HEK293T (cell line): ENCODE measurements at places on chromosomes 2 and 18.

- no peak for DNase-seq
Measured at GRCh38 chr2:17791121-17791816, 25.0 kb upstream of the MSGN1 start.

GRCh38 chr18:55284614-55285013, 303.4 kb downstream of the TCF4 start:
- DNase-seq = no peak

DNA sequence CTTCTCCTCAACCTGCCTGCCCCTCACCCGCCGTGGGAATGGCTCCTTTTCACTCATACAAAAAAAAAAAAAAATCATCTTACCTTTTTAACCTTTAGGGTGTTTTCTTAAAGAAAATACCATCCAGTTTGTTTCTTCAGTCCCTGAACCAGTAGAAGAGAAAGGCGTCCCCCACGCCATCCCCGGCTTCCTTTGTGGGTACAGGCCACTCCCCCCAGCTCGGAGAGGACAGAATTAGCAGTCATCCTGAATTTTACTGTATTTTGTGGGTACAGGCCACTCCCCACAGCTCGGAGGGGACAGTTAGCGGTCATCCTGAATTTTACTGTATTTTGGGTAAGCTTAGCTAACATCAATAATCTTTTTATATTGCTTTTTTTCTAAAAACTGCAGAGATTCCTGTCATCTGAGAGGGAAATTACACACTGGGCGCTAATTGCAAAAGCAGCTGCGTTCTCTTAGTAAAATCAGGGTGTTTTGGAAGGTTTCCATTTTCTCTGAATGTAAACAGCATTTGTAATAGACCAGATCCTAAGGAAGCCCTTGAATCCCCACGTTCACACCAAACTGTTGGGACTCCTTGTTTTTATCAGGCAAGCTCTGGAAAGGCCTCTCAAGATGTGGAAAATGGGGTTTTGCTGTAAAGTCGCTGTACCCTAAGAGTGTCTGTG, 72.5 kb downstream of the NFATC1 start:
- no peak for DNase-seq

DNA sequence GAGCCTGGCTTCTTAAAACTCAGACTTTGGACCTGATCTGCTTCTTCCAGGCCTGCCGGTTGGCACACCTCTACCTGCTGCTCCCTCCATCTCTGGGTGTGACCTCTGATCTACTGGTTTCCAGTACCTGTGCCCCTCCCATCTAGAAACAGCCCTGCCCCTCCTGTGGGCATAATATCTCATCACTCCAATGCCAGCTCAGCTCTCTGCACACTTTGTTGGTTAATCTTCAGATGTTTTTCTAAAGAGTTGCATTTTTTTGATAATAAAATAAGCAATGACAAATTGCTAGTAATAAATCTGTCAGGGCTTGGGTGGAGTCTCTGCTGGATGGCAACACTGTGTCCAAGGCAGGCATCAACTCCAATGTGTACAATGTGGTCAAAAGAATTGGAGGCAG, 89.6 kb upstream of the PPP1CB start:
- no peak for DNase-seq

GRCh38 chr18:46296656-46297055, 192.5 kb downstream of the HAUS1 start:
- no peak for DNase-seq
